ENCODE measurements at places on chromosomes 4 and X.

DNA sequence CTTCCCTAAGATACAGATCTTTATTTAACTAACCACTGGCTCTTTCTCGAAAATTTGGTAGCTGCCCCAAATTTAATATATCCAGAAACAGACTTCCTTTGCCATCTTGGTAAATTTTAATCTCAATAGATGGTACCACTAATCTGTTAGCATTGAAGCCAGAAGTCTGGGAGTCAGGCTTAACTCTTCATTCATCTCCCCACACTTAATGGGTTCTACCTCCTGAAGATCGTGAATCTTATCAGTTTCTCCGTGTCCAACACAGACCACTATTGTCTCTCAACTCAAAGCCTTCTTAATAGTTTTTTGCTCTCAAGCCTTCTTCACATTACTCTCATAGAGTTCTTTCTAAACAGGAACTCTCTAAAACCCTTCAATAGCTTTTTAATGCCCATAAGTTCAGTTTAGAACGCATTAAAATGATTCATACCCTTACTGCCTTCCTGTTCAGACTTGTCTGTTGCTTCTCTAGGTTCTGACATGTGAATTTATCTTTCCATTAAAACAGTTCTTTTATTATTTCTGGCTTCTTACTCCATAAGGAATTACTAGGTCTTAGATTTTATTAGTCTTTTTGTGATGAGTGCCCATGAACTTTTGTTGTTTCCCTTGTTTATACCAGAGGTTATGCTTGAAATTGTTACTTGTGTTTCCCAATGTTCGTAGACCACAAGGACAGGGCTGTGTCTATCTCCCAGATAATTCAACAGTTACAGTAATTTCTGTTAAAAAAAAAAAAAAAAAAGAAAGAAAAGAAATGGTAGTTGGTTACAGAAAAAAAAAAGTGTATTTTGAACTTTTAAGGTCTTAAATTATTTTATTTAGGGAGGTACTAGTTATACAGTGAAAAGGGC is 54.7 kb downstream of the SMARCAD1 start:
- DNase-seq, result no peak

DNA sequence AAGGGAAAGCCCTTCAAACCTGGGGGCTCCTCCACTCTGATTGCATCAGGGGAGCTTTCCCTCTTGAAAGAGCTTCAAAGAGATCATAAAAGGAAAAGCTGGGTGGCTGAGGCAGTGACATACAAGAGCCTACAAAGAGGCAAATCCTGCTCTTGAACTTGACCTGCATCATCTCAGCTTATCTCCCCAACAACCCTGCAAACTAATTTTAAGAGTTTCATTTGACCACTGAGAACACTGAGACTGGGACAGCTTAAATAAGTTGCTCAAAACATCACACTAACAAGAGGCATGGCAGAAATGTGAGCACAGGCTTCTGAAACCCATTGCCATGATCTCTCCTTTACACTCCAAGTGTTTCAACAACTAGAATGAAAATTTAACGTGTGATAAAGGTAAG is 101.6 kb upstream of the PPARGC1A start:
- no peak for DNase-seq

DNA sequence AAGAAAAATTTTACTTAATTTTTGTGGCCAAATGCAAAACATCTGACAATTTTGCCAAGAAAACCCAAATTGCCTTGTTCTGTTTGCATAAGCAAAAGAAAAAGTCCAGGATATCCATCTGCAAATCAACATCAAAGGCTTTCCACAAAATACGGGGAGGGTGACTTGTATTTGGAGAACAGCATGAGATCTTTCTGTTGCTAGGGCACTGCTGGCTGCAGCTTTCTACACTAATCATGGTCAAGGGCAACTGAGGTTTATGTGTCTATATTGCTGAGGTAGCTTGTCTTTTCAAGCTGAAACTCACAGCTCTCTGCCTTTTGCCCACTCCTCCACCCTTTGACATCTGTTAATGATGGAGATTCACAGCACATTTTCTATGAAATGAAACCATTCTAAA is 389.1 kb downstream of the NKX6-1 start:
- DNase-seq, result no peak

GRCh38 chr4:110869862-110870572 is 247.1 kb upstream of the PITX2 start:
- no peak for DNase-seq

- DNase-seq, result peak; percentile 3
These were observed 136.5 kb upstream of the GALNTL6 start for GRCh38 chr4:171676555-171677215.

DNA sequence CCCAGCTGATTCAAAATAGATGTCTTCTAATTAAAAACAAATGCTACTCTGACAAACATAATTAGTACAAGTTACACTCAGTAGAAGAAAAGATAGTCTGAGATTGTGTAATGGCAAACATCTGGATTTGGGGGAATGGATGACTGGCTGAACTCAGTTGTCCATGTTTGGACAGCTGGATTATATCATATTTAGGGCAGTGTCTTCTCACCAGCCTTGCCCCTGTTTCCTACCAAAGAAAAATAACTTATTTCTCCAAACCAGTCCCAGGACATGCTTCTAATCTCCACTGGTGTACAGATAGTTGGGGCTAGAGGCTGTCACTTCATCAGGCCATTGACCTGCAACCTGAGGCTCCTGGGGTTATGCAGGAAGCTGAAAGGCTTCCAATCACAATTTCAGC is 237.3 kb downstream of the USP46 start:
- no peak for DNase-seq

DNA sequence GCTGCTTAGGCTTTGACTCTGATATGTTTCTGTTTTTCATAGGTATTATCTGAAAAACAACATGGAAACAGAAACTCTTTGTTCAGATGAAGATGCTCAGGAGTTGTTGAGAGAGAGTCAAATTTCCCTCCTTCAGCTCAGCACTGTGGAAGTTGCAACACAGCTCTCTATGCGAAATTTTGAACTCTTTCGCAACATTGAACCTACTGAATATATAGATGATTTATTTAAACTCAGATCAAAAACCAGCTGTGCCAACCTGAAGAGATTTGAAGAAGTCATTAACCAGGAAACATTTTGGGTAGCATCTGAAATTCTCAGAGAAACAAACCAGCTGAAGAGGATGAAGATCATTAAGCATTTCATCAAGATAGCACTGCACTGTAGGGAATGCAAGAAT is 238.6 kb downstream of the RAPGEF2 start:
- no peak for DNase-seq

GRCh38 chr4:133045288-133045687 is 103.8 kb upstream of the PCDH10 start:
- no peak for DNase-seq

- DNase-seq, result no peak
These were observed 11.2 kb upstream of the ADD1 start for GRCh38 chr4:2832309-2832980.

GRCh38 chr4:168674866-168675265 is 178.0 kb downstream of the PALLD start:
- DNase-seq, result no peak

- DNase-seq, result no peak
These were observed 8.0 kb downstream of the ATP2B3 start for GRCh38 chrX:153525451-153525850.
